Skeletal muscle cell (primary cell): ENCODE measurements at places on chromosomes 3 and 15.

DNA sequence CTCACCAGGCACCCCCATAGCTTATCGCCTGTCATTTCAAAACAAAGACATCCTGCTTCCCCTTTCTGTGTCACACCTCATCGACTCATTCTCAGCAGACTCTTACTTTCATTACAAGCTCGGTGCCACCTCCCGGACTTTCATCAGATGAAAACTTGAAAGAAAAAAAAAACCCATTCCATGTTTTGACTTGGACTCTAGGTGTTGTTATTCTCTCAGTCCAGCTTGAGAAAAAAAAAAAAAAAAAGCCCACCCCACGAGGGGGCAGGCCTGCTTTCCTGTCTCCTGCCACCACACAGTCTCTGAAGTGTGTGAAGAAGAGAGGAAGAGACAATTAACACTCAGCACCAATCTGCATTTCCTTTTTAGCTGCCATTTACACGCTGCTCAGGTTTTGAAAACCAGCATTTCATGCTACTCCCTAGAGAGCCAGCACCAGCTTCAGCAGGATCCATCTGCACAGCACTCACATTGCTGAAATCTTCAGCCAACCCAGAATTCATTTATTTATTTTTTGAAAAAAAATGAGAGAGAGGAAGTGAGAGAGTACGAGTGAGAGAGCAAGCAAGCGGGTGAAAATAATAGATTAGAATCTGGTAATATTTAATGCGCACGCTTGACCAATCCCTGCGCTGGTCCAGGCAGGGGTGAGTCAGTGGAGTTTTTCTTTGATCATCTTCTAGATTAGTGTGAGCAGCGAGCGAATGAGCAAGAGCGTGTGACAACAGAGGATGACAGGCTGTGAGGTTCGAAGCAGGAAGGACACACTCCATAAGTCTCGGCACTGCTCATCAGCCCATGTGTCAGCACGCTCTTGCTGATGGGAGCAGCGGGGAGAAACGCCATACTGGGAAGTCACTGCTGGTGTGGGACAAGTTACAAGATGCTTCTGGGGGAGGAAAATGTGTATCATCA lies 23.5 kb downstream of the ZNF80 start:
- peak; percentile 54 for DNase-seq

DNA sequence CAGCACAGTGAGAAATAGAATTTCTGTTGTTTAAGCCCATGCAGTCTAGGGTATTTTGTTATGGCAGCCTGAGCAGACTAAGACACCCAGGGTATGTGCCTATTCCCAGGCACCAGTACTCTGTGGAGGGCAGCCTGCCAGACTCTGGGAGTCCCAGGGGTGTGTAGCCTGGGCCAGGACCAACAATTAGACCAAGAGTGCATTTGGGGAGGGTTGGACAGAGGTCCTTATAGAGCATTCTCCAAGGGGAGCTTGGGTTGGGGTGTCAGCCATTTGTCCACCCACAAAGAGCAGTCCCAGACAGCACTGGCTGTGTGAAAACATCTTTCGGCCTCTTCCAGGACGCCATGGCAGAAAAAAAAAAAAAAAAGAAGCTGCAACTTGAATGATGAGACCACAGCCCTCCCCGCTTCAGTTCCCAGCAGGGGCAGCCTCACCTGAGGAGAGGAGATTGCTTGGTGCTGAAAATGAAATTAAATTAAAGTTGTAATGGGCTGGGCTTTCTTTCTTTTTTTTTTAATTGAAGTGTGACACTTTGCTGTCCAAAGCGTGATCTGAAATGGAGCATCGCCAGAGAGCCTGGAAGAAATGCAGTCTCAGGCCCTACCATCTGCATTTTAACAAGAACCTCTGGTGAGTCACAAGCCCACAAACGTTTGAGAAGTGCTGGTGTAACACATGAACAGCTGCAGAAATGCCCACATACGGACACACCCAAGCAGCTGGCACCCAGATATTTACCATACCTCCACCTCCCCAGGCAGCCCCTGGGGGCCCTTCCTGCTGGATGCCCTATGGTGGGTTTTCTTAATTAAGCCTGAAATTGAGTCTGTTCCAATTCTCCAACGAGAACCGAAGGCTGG lies 21.3 kb upstream of the CAV3 start:
- DNase-seq, result peak; percentile 69

- no peak for DNase-seq
Measured at GRCh38 chr3:179734497-179735281, 81.8 kb downstream of the USP13 start.

DNA sequence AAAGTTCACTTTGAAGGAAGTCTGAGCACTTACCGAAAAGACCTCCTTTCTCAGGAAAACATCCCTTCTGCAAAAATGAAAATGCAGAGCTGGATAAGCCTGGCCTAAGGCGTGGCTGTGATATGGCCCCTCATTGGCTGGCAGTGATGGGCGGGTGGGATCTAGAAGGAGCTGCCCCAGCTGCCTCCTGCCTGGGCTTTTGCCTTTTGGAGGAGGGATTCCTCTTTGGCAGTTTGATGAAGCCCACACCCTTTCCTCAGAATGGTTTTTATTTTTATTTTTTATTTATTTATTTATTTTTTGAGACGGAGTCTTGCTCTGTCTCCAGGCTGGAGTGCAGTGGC lies 4.0 kb upstream of the DZIP1L start:
- no peak for DNase-seq

DNA sequence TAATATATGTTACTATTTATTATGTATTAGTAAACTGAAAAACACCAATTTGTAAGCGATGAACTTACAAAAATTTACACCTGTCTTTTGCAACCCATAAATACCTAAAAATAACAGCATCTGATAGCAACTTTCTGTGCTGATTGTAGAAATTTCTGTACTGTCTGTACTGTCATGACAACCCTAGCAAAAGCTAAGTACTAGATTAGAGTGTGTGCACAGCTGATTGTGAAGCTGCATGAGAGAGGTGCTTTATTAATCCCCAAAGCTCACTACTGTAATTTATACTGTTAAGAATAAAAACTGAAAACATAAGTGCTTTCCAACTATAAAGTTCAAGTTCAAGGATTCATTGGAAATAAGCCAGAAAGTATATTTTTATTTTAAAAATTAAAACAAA lies 815 bp downstream of the BCL2A1 start:
- no peak for DNase-seq

- no peak for DNase-seq
Measured at GRCh38 chr15:64858021-64858575, 16.4 kb downstream of the PLEKHO2 start.

GRCh38 chr3:31135546-31135945 lies 241.1 kb upstream of the GADL1 start:
- DNase-seq, result no peak

DNA sequence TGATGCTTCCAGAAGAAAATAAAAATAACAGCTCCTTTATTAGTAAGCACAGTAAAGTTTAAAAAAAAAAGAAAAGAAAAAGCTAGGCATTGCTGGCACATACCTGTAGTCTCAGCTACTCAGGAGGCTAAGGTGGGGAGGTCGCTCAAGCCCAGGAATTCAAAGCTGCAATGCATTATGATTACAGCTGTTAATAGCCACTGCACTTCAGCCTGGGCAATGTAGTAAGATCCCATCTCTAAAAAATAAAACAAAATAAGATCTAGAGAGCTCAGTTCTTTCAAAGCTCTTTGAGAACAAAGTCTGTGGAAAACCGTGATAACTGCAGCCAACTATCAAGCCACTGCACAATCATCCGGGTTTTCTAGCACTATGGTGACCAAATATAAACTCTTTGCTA lies 212.2 kb downstream of the ZMAT3 start:
- no peak for DNase-seq

GRCh38 chr3:159860269-159861116 lies 128.1 kb upstream of the IL12A start:
- DNase-seq, result no peak
